Uterus (tissue), 4 donors: ENCODE measurements at places on chromosomes 7 and 10. TPM values are rescaled to one million over a fixed set of nuclear protein-coding genes. Genes with fewer than 3 reads are reported as not detected.

Gene ADAP1
- 17.4 TPM for total RNA-seq

Gene ABCC2
- total RNA-seq: 1.0 TPM

DNA sequence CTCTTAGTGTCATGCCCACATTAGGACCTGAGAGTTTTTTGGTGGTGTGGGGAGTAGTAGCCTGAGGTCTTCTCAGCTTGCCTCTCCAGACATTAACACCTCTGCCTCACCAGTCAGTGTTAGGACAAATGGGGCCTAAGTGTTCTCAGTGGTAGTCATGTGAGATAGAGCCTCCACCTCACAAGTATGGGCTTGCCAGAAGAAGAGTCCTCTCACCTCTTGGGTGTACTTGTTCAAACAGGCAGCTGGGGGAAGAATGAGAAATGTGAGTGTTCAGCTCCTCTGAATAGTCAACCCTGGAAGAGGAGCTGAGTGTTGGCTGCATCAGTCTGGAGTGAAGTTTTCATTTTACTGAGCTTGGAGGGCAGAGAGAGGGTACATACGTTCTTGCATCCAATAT lies 464.6 kb downstream of the POM121L12 start:
- DNase-seq: no peak

DNA sequence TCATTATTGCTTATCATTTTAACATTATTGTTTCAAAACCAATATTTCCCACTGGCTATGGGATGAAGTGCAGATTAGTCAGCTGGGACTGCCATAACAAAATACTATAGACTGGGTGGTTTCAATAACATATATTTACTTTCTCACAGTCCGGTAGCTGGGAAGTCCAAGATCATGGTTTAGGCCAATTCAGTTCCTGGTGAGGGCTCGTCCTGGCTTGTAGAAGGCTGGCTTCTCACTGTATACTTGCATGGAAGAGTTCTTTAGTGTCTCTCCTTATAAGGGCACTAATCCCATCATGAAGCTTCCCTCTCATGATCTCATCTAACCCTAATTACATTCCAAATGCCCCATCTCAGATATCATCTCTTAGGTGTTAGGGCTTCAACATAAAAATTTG lies 101.3 kb downstream of the CHRM2 start:
- no peak for DNase-seq

Gene JCAD
- total RNA-seq: 51.0 TPM

Gene TEX36
- total RNA-seq: 0.49 TPM

DNA sequence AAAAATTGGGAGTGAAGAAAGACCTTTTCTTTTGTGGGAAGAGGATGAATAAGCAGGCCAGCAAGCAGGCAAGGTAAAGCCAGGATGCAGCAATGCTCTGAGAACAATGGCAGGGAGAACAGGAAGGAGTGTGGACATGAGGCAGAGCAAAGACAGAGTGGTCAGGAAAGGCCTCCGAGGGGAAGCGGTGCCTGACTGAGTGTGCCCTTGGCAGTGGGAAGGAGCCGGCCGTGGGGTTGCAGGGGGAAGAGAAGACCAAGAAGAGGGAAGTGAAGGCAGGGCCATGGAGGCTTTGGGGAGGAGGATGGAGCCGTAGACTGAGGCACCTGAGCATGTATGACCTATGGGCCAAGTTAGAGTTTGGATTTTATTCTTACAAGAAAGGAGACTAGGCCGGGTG lies 21.9 kb upstream of the ZNF212 start:
- DNase-seq: no peak

Gene ITGA8
- 46.1 TPM for total RNA-seq

GRCh38 chr7:6553448-6554044 lies 2.3 kb upstream of the GRID2IP start:
- DNase-seq: no peak

DNA sequence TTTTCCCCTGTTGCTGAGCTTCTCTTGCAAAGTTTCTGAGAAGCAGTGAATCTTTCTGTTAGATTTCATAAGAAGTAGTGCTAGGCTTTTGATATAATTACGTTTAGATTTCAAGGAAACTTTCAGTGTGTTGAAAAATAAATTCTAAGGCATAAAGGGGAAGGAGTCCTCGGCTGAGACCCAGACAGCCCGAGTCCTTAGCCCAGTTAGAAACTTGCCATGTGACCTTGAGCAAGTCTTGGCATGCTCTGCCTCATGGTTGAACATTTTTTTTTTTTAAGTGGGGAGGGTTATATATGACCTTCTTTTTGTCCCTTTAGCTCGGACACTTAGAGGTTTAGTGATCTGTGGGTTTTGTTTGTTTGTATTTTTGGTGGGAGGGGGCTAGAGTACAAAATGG lies 117.5 kb downstream of the TCF7L2 start:
- DNase-seq: no peak

DNA sequence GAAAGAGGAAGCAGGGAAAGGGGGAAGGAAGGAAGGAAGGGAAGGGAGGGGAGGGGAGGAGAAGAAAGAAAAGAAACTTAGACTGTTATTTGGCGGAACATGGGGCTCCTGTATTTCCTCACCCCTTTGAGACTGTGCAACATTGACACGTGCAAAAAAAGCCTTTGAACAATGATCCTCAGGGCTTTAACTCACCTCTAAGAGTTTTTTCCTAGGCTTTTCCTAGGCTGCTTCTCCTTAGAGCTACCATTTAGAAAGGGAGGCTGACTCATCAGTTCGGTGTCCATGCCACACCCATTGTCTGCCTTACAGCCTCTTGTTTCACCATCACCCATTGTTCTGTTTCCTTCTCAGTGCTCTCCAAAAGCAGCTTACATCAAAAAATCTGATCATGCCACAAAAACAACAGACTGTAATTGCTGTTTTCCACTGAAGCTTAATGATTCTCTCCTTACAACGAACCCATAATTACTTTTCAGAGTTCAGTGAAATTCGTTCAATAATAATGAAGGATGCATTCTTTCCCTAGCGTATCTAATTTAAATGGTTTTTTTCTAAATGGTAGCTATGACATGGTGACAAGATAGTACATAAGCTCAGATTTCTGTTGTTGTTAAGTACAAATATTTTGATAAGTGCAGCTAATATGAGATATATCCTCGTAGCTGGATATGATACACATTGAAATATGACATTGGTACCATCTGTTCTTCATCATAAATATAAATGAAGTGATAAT lies 90.8 kb downstream of the PRLHR start:
- DNase-seq: no peak

Gene AKR1E2
- total RNA-seq: 1.8 TPM

GRCh38 chr10:103678178-103678526 lies 177.2 kb downstream of the SH3PXD2A start:
- DNase-seq: peak; percentile 93

DNA sequence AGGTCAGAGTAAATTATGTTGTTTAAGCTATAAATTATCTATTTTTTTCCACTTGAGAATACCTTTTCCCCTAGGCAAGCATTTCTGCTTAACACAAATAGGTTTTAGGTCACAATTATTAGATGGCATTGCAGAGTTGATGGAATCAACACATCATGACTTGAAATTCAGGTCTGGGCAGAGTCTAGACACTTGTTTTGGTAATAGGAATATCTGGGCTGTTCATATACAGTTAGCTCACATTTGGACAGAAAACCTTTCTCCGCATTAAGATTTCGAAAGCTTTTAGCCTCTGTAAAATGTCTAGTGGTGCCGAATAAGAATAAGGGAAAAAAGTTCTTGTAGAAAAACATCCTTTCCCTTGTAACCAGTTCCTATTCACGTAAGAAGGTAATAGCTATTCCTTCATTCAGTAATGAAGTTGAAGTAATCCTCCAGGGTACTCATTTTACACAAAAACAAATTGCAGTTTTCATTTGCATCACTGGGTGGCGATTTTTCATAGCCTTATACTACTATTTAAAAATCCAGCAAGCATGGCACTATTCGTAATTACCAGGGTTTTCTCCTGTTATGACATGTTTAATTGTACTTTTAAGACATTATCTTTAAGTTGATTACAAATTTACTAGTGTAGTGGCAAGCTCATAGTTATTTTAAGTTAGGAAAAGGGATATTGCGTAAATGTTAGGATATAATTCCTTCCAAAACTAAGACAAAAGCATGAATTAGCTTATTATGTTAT lies 37.0 kb downstream of the RPA3 start:
- no peak for DNase-seq

Gene POLR3A
- total RNA-seq: 19.4 TPM

GRCh38 chr7:52233248-52233647 lies 802.2 kb upstream of the POM121L12 start:
- DNase-seq: no peak

Gene NUPR2
- total RNA-seq: not detected

Gene AKR1C8
- total RNA-seq: not detected
